Hypothalamus (tissue), 51 donors: ENCODE measurements at places on chromosomes 16 and 17.

GRCh38 chr16:9401173-9401572, 309.7 kb downstream of the HAPSTR1 start:
- DNase-seq: no peak

- DNase-seq: peak; percentile 43
Measured at GRCh38 chr16:31427441-31428278, 500 bp downstream of the COX6A2 start.

- no peak for DNase-seq
Measured at GRCh38 chr17:7109461-7110322, 4.9 kb downstream of the ASGR2 start.

- no peak for DNase-seq
Measured at GRCh38 chr16:78703936-78704335, 604.5 kb downstream of the WWOX start.

GRCh38 chr17:40458851-40459482, 15.7 kb downstream of the IGFBP4 start:
- no peak for DNase-seq

DNA sequence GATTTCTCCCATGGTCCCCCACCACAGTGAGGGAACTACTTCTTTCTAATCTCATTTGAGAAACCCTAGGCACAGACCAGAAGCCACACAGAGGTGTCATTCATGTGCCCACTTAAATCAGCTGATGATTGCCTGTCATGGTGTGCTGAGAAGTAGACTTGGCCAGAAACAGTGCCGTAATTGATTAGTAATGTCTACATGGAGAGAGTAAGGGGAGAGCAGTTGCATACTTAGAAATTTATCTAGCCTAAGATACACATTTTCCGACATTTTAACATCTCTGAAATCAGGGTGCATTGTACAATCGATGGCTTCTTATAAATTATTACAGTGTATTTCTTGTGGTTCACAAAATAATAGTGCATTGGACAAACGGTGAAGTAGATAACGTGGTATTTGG, 271.8 kb downstream of the IRF8 start:
- DNase-seq: no peak
